ENCODE measurements at places on chromosomes 4 and X. TPM values are rescaled to one million over a fixed set of nuclear protein-coding genes. Genes with fewer than 3 reads are reported as not detected.

Gene TLR10
- 0.02 TPM for total RNA-seq

Gene FGF5
- total RNA-seq = 0.11 TPM

Gene ARMCX1
- 0.47 TPM for total RNA-seq

Gene GAGE12E
- total RNA-seq = not detected

Gene CXXC4
- 0.06 TPM for total RNA-seq

Gene OCRL
- 25.8 TPM for total RNA-seq

Gene RPL34
- 617 TPM for total RNA-seq
